Activated CD8-positive, alpha-beta memory T cell treated with anti-CD3 and anti-CD28 coated beads, Interleukin-2, amount 10 ng/mL, durations not matched to agents 7 days and 5 days (primary cell): ENCODE measurements at places on chromosomes 1 and 21. TPM values are rescaled to one million over a fixed set of nuclear protein-coding genes. Genes with fewer than 3 reads are reported as not detected.

The KPRP gene
- not detected for total RNA-seq

The OR2L2 gene
- total RNA-seq, result 0.23 TPM

The ACTL8 gene
- not detected for total RNA-seq

The CBS gene
- total RNA-seq, result 12.0 TPM

The PRMT6 gene
- 21.0 TPM for total RNA-seq

The PPP1R12B gene
- 34.2 TPM for total RNA-seq

The MTARC1 gene
- not detected for total RNA-seq

The CYB561D1 gene
- total RNA-seq, result 11.0 TPM
